ENCODE measurements at places on chromosomes 7 and 10. TPM values are rescaled to one million over a fixed set of nuclear protein-coding genes. Genes with fewer than 3 reads are reported as not detected.

The CUL1 gene
- 39.2 TPM for total RNA-seq

The AGR3 gene
- not detected for total RNA-seq

The EGR2 gene
- total RNA-seq, result 0.40 TPM

The EVX1 gene
- total RNA-seq, result not detected

GRCh38 chr10:1257274-1257673 is 201.1 kb downstream of the WDR37 start:
- DNase-seq, result no peak

DNA sequence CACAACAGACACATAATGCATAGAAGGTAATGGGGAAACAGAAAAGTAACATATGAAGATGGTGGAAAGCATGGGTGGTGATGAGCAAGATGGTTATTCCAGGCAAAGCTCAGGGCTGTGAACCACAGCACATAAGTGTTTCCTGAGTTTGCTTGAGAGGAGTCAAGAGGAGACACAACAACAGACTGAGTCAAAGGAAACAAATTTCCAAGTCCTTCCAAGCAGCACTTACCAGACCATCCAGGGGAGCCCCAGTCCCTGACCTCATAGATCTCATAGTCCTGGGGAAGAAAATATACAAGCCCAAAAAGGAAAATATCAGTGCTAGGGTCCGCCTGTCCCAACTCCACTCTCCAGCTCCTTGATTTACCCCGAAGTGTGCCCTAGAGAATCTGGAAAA is 216.6 kb upstream of the FZD1 start:
- DNase-seq, result no peak

- DNase-seq, result no peak
Observed at GRCh38 chr7:127683776-127684681, 32.0 kb downstream of the SND1 start.

GRCh38 chr10:53356616-53357349 is 584.2 kb upstream of the MBL2 start:
- DNase-seq, result no peak

DNA sequence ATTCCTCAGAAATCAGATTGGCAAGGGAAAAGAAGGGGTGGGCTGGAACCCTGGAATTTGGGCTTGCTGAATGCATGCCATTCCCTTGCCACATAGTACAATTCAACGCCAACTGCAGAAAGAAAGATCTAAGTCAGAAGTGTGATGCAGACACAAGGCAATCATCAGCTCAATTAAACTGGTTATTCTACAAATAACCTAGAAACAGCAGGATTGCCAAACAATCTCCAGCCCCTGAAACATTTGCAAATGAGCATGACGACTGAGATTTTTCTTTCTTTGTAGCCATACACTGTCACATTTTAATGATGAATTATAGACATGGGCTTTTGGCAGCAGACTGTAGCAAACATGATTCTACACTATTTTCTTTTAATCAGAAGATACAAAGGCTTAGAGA is 16.5 kb upstream of the CREB5 start:
- no peak for DNase-seq

- no peak for DNase-seq
Observed at GRCh38 chr7:154914996-154915380, 87.9 kb downstream of the PAXIP1 start.

DNA sequence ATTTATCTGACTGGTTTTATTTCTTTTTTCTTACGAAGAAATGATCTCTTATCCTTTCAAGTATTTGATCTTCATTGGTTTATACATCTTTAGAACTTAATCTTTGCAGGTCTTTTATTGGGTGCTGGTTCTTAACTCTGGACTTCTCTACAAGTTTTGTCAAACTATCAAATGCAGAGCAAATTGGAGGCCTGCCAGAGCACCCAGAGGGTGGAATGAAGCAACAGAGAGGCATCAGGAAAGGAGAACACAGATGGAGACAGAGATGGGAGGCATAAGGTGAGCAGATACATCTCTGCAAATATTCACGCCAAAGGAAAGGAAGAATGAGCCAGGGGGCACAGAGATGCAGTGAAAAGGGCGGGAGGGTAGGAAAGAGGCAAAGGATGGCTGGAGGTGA is 130.3 kb downstream of the PKD1L1 start:
- DNase-seq, result peak; percentile 21

GRCh38 chr10:31774928-31775650 is 153.5 kb downstream of the ARHGAP12 start:
- DNase-seq, result no peak

GRCh38 chr7:77866786-77867536 is 68.4 kb downstream of the PHTF2 start:
- DNase-seq, result peak; percentile 59

- DNase-seq, result no peak
Observed at GRCh38 chr7:143480501-143480900, 2.8 kb downstream of the TAS2R41 start.

DNA sequence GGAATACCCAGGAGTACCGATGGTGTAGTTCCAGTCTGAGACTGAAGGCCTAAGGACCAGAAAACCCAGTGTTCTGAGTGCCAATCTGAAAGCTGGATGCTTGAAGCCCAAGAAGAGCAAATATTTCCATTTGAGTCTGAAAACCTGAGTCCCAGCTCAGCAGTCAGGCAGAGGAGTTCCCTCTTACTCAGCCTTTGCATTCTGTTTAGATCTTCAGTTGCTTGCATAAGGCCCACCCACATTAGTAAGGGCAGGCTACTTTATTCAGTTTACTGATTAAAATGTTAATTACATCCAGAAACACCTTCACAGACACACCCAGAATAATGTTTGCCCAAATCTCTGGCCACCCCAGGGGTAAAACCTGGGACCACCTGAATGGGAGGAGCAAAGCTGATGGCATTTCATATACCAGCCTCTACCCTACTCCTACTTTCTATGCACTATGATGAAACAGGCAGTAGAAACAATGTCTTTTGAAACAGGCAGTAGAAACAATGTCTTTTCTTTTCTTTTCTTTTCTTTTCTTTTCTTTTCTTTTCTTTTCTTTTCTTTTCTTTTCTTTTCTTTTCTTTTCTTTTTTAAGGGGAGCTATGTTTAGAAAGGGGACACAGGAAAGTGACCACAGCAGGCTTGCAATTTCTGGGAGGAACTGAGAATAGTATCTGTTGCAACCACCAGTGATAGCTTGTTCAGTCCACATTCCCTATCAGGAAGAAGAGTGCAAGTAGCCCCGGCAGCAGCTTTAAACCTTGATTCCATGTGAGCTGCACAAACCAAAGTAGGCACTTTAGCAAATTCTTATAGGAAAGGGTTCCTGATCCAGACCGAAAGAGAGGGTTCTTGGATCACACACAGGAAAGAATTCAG is 30.6 kb downstream of the FAM237B start:
- no peak for DNase-seq

Data from renal cortical epithelial cell (primary cell).